ENCODE measurements at places on chromosomes 13 and 19.
A peak's percentile ranks its signal among the peaks of the same experiment; 100 is the strongest.

GRCh38 chr19:45469945-45470761, 2.4 kb downstream of the FOSB start:
- peak; percentile 43 for DNase-seq

DNA sequence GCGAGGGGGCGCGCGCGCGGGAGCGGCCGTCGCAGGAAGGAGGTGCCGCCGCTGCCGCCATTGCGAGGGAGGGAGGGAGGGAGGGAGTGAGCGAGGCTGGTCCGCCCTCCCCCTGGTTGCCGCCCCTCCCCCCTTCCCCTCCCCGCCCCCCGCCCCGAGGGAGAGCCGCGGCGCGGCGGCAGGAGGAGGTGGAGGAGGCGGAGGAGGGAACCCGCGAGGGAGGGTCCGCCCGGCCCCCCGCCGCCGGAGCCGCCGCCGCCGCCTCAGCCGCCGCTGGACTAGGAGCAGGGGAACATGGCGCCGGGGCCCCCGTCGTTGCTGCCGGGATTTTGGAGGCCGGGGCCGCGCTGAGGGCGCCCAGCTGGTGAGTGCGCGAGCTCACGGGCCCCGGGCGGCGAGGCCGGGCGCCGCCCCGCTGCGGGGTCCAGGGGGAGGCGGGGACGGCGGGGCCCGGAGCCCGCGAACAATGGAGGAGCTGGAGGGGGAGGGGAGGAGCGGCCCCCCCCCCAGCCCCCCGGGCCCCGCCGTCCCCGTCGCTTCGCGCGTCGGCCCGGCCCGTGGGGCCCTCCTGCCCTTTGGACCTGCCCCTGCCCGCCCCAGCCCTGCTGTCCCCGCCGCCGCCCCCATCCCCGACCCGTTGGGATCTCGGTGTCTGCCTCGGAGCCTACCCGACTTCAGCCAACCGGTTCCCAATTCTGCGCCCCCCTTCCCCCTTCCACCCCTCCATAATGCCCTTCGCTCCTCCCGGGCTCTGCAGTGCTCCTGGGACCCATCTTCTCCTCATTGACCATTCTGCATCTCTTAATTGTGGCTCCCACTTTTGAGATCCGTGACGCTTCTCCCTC, at the start of gene ARHGAP35:
ARHGAP35 (plus strand) TSS at position 152 of the 845 bp plus-strand sequence. CDS start 57,679 bp downstream, outside the sequence.
- DNase-seq: no peak

- DNase-seq: no peak
Observed at GRCh38 chr13:74074723-74075122, 59.5 kb downstream of the KLF12 start.

DNA sequence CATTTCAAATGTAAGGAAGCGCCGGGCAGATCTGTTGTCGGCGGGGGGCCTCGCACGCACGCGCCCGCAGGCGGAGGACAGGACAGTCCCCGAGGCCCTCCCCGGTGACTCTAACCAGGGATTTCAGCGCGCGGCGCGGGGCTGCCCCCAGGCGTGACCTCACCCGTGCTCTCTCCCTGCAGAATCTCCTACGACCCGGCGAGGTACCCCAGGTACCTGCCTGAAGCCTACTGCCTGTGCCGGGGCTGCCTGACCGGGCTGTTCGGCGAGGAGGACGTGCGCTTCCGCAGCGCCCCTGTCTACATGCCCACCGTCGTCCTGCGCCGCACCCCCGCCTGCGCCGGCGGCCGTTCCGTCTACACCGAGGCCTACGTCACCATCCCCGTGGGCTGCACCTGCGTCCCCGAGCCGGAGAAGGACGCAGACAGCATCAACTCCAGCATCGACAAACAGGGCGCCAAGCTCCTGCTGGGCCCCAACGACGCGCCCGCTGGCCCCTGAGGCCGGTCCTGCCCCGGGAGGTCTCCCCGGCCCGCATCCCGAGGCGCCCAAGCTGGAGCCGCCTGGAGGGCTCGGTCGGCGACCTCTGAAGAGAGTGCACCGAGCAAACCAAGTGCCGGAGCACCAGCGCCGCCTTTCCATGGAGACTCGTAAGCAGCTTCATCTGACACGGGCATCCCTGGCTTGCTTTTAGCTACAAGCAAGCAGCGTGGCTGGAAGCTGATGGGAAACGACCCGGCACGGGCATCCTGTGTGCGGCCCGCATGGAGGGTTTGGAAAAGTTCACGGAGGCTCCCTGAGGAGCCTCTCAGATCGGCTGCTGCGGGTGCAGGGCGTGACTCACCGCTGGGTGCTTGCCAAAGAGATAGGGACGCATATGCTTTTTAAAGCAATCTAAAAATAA, 18.2 kb downstream of the IL17D start:
- DNase-seq: no peak

DNA sequence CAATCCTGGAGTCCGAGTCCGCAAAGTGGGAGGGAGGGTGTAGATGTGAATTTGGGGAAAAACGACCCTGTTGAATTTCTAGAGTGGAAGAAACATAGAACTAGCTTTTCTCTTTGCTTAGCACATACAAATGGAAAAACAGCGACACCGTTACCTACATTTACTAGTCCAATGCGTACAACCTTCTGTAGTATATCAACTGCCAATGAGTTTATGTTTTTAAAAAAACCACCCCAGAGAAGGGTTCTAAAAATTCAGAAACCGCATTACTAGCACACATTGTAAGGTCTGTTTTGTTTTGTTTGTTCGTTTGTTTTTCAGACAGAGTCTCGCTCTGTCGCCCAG, 332 bp upstream of the SUPT20H start:
- no peak for DNase-seq

GRCh38 chr19:7328647-7329046, 20.1 kb upstream of the ARHGEF18 start:
- no peak for DNase-seq

DNA sequence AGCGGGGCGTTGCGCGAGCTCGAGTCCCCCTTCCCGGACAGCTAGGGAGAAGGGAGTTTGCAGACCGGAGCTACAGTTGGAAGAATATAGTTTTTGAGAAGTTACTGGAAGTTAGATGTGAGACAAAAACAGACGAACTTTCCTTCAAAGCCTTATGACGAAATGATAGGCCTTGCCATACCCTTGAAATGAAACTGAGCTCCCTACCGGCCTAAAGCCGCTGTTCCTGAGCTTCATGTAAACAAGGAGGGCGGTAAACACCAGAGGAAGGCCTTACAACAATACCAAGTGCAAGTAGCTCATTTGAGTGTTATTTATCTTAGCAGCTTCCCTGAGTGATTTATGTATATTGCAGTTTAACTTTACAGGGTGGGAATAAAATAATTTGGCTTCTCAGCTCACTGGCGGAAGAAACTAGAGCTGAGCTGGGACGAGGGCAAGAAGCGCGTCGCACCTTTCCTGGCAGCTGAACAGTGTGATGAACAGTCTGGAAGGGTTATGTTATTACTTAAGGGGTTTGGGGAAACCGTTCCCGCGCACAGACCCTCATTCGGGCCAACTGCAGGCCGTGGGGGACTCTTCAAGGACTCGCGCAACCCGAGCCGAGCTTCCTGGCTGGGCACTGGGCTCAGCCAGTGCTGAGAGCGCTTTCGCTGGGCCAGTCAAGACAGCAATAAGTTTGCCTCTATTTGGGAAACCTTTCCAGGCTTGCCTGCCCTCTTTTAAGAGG, 111.2 kb downstream of the KCNRG start:
- no peak for DNase-seq

GRCh38 chr13:98495627-98496478, 81.1 kb downstream of the STK24 start:
- no peak for DNase-seq

- DNase-seq: no peak
Observed at GRCh38 chr19:4749870-4750590, 26.4 kb upstream of the DPP9 start.

DNA sequence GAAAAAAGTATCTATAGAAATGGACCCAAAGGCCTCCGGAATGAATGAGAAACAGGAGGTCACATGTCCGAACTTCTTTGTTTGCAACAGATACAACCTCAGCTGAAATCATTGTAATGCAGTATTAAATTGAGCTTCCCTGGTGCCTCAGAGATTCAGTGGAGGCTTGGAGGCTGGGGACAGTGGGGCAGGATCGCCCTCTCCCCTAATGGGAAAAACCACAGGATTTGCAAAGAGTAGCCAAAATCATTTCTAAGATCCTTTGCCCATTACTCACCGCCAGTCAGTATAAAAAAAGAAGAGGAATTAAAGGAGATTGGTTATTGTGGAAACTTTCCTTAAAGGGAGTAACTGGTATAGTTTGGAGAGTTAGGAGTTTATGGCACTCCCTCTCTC, 30.4 kb upstream of the IRS2 start:
- no peak for DNase-seq

- DNase-seq: no peak
Observed at GRCh38 chr13:39960191-39960590, 304.7 kb downstream of the COG6 start.

- DNase-seq: no peak
Observed at GRCh38 chr13:64332048-64332447, 2898.1 kb downstream of the PCDH9 start.

- peak; percentile 40 for DNase-seq
Observed at GRCh38 chr19:49809160-49809940, 3.7 kb downstream of the FUZ start.

- no peak for DNase-seq
Observed at GRCh38 chr13:44142941-44143665, 230.5 kb upstream of the SERP2 start.

DNA sequence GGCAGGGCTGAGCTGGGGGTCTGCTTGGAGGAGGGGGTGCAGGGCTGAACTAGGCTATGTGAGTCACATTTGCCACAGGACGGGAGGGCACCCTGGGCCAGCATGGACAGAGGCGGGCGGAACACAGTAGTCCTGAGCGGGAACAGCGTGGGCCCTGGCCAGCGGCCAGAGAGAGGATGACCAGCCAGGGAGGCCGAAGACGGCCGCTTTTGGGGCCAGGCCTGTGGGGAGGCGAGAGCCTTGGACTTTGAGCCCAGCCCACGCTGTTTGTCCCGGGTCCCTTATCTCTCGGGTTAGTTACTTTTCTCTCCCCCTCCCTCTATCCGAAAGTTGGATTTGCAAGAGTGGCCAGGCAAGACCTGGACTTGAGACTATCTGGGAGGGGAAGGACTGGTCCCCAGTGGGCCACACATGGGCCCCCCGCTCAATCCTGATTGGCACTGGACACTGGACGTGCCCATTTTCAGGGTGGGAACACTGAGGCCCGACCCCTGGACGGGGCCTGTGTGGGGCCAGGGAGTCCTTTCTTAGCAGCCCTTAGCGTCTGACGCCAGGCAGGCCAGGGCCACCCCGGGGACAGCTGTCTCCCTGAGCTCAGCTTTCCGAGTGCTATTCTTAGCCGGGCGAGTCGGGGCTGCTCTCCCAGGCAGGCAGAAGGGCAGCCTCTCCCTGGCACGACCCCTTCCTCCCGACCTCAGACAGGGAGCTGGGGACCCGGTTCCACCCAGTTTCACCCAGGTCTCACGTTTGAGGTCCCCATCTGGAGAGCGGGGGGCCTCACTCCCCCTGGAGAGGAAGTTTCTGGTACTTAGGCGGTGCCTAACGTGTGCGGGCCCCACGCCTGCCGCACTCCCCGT, 833 bp downstream of the GAMT start:
- no peak for DNase-seq

GRCh38 chr13:110546378-110546777, 15.1 kb downstream of the RAB20 start:
- DNase-seq: no peak

GRCh38 chr19:45418802-45419201, 4.9 kb downstream of the ERCC1 start:
- no peak for DNase-seq

DNA sequence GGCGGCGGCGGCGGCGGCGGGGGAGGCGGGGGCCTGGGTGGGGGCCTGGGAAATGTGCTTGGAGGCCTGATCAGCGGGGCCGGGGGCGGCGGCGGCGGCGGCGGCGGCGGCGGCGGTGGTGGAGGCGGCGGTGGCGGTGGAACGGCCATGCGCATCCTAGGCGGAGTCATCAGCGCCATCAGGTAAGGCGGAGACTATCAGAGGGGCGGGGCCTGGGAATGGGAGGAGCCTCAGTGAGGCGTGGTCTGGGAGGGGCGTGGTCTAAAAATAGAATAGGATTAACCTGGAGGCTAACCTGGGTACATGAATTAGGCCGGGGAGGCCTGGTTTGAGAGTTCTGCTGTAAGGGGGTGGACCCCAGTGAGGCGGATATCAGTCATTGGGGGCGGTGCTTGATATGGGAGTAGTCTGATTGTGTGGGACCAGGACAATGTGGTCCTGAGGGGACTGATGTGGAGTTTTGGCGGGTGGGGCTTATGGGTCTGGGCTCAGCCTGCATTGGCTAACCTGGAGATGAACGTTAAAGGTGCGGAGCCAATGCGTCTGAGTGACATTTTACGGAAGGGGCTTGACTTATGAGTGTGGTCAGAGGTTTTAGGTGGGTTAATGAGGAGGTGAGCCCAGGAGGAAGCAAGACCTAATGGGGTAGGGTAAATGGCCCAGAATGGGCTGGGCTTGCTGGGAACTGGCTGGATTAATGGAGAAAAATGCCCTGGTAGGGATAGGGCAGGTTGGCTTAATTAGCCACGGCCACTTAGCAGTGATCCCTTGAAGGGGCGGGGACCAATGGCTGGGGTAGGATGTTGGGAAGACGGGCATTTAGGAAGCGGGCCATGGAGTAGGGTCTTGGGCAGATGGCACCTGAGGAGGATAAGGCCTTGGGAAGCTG, 1.4 kb downstream of the CAPNS1 start:
- DNase-seq: peak; percentile 87

DNA sequence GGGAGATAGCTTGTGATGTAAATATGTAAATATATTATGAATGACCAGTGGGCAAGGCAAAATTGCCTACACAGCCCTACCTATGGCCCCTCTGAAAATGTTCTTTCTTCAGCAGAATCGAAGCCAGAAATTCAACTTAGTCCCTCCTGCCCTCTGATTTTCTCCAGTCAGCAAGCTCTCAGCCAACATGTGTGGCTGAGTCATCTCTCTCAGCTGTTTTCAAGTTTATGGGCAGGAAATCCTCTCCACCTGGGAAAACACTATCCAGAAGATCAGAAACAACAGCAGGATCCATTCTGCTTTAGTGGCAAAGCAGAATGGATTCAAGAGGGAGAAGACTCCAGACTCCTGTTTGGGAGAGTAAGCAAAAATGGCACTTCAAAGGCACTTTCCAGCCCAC, 8.9 kb upstream of the ZNF527 start:
- no peak for DNase-seq

- no peak for DNase-seq
Observed at GRCh38 chr19:38650911-38651584, 3.6 kb downstream of the ACTN4 start.

DNA sequence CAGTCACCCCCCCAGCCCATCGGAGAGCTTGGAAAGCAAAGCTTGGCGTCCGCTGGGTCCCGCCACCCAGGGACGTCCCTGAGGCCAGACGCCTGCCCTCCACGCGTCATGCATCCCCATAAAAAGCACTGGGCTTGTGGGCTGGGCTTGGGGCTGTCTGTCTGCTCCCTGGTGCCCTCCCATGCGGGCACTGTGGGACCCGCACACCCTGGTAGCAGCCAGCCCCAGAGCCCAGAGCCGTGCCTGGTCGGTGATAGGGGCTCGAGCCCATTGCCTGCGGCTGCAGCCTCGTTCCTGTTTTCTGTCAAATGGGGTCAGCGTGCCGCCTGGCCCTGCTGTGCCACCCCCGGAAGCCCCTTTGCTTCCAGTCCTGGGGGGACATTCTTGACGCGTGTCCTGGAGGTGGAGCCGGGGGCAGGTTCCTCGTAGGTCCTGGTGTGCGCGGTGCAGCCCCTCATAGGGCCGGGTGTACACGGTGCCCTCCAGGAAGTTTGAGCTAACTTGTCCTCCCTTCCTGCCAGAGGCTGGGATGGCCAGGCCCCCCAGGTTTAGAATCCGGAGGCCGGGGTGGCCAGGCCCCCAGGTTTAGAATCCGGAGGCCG, 4.3 kb upstream of the GZMM start:
- DNase-seq: no peak
